ENCODE measurements at places on chromosomes 11 and 22.

- DNase-seq: no peak
These were observed 23.2 kb downstream of the FADS2 start for GRCh38 chr11:61851113-61851899.

DNA sequence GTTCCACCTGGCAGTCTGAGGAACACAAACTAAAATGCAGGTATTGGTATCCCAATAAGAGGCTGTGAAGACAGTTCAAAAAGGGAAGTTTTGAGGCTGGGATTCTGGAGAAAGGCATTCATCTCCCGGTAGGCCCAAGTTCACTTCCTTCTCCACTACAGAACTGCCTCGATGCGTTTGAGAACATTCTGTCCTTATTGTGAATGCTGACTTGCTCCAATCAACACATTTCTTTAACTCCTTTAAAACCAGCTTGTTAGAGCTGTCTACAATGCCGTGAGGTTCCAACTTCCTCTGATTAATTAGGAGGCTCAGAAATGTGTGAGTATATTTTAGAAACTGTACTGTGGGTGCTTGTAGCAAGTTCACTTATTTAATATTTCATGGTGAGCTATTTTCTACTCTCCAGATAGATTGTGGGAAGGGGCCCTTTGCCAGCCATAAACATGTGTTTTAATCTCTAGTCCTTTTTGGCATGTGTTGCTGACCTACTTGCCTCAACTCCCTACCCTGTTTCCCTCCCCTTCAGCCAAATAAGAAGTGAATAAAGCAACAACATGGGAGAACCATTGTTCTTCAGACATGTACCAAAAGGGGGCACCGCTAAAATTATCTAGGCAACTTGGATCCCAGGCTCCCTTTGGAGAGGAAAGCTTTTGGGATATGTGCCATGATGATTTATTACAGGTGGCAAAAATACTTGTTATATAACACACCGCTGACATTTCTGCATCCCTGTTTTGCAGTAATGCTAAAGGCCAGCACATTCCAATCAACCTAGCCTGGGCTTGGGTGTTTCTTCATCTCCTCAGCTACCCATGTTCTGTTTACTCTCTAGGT lies 245.6 kb downstream of the BLID start:
- peak; percentile 69 for DNase-seq

- peak; percentile 46 for DNase-seq
These were observed 48.7 kb upstream of the ZBED5 start for GRCh38 chr11:10906521-10906920.

GRCh38 chr11:109733245-109733644 lies 311.3 kb downstream of the C11orf87 start:
- peak; percentile 33 for DNase-seq

DNA sequence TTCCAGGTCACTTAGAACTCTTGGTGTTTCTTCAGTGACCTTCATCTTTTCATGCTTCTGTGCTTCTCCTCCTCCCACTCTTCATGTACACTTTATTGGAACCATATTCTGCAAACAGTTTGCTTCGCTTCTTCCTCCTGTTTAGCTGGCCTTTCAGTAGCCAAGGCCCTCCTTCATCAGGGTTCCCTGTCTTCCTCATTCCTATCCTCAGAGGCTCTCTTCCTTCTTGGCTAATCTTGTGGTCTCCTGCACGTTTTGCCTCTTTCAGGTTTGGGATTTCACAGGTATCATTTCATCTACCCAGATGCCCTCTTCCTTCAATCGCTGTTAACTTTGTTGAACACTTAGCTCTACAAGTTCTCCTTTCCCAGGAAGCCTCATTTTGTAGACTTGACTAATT lies 66.8 kb downstream of the DEPDC5 start:
- no peak for DNase-seq

GRCh38 chr11:104320097-104320496 lies 156.2 kb upstream of the PDGFD start:
- peak; percentile 34 for DNase-seq

- no peak for DNase-seq
These were observed 134.4 kb downstream of the NXPE2 start for GRCh38 chr11:114812733-114813132.

GRCh38 chr11:58693026-58693425 lies 38.7 kb downstream of the GLYAT start:
- DNase-seq: no peak

GRCh38 chr11:88424881-88425280 lies 87.3 kb upstream of the CTSC start:
- DNase-seq: no peak

GRCh38 chr22:22878801-22879674 lies 8.6 kb upstream of the IGLL5 start:
- DNase-seq: no peak

- peak; percentile 77 for DNase-seq
These were observed 21.5 kb downstream of the CYTH4 start for GRCh38 chr22:37303821-37304274.

All from fibroblast of the aortic adventitia (primary cell).